ENCODE measurements at places on chromosomes 5 and 9.
A peak's percentile ranks its signal among the peaks of the same experiment; 100 is the strongest.

- DNase-seq, result no peak
Observed at GRCh38 chr9:14706530-14707140, 13.4 kb upstream of the ZDHHC21 start.

DNA sequence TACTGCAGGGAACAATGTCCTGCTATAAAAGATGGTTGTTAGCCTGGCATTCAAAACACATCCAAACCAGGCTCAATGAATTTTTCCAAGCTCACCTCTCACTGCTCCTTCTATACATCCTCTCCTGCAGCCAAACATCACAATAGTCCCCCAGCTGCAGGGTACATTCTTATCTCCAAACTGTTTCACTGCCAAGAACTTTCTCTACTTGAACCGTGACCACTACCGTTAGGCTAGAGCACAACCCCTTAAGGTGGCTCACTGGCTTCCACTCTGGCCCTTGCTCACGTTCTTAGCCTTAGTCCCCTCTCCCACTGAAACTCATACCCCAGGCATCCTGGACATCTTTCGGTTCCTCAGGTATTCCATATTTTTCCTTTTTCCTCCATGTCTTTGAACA, 29.0 kb upstream of the ANXA6 start:
- DNase-seq, result no peak

DNA sequence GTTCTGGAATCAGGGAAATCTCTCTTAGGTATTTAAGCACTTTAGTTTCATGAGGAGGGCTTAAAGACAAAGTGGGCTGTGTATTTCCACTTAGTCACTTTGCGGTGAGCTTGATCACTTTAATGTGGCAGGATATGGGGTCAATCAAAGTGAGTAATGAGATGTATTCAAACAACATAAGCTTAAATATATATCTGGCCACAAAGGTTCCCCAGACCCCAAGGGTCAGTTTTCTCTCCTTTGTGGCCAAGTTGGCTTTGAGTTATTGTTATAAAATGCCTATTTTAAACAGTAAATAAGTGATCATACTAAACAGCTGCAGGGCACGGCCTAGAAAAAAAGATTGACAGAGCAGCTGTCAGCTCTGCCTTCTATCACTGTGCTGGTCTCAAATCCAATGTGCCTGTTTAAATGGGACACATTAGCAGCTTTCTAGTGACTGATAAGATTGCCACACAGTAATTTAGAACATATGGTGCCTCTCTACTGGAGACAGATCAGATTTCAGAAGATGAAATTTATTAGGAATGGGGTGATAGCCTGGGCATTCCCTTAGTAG, 363.9 kb downstream of the AGTPBP1 start:
- DNase-seq, result no peak

DNA sequence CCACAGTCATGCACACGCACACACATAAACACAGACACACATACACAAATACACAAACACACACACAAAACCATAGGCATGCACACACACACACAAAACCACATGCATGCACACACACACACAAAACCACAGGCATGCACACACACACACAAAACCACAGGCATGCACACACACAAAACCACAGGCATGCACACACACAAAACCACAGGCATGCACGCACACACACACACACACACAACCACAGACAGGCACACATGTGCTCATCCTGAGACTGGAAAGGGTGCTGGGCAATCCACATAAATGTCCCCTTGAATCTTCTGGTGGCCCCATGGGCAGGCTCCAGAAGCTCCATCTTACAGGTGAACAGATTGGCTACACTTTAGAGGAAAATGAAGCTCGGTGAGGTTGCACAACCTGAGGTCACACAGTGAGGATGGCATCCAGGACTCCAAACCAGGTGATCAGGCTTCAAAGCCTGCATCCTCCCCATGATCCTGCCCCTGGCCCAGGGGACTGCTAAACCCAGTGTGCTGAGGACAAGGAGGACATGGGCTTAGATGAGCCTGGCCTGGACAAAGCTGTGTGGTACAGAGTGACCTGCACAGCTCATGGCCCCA, 144.8 kb downstream of the GADD45G start:
- DNase-seq, result no peak

- no peak for DNase-seq
Observed at GRCh38 chr9:31084350-31084749, 1300.1 kb upstream of the ACO1 start.

DNA sequence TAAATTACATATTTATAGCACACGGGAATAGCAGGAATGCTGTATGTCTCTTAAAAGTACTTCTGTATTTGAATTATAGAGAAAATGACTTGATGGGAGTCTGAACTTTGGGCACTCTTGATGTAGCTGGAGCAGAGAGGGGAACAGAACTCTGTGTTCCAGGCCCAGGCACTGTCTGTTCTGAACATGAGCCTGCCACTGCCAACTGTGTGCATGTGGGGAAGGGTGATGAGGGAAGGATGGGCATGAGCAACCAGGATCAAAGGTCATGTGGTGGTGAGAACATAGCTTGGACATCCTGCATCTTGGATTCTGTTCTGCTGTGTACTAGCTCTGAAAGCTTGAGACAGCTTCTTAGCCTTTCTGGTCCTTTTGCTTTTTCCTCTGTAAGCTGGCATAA, 16.4 kb upstream of the ZBED3 start:
- DNase-seq, result no peak

- peak; percentile 68 for DNase-seq
Observed at GRCh38 chr5:91225848-91226686, 157.1 kb downstream of the ARRDC3 start.

DNA sequence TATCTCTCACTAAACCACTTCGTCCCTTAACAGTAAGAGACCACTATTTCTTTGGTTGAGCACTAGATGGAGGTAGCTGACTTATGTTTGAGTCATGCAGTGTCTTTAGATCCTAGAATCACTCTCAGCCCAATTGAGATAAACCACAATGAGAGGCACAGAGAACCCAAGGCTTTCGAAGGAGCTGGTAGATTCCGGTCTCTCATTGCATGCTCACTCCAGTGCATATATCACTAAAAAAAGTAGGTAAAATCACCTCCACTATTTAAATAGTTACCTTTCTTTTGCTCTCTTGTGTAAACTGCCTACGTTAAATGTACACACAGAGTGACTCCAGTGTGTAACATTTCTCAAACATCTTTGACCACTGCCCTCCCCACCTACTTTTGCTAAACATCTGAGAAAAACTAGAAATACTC, 27.6 kb downstream of the ACTL7A start:
- DNase-seq, result no peak

DNA sequence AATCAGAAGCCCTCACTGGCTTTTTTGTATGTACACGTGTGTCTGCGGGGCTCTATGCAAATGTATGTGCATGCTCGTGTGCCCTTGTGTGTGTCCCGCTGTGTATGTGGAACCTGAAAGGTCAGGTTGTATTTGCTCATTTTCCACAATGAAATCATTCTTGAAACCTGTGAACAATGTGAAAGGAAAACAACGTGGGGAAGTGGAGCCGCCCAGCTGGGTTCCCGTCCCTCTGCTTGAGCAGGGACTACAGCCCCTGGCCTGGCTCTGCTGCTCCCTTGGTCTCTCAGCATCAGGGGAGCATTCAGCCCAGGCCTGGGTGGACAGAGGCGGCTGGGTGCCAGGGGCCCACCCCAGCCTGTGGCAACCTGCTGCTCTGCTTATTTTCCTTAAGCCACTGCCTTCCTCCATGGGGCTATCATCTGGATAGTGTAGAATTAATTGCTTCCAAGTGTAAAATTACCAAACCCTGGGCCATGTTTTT, 3.0 kb downstream of the ECSCR start:
- DNase-seq, result no peak

DNA sequence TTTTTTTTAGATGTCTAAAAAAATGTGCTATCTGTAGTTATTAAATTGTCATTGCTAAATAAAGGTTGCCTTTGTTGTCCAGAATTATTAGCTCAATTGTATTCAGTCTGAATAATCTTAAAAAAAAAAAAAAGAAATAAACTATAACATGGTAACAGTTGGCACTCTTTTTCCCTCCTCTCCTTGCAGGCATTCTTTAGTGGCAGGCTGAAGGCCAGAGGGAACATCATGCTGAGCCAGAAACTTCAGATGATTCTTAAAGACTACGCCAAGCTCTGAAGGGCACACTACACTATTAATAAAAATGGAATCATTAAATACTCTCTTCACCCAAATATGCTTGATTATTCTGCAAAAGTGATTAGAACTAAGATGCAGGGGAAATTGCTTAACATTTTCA, 87.6 kb upstream of the FAM170A start:
- no peak for DNase-seq

- no peak for DNase-seq
Observed at GRCh38 chr5:137205231-137206027, 293.7 kb downstream of the SPOCK1 start.

DNA sequence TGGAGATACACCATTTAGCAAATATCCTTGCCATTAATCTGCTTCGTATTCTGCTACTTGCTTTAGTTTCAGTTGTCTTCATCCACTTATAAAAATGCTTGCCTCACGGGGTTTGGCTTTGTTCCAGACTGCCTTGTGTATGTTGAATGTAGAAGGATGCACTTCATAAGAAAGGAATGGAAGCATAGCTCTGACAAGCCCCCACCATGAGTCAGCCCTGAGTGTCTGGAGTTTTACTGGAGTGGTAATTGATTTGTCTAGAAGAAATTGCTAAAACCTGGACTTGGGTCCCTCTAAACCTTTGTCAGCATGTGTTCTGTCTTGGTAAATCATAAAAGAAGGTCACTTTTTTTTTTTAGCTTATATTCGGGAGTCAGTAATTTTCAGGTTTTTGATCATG, 4.6 kb downstream of the TEX48 start:
- DNase-seq, result no peak

DNA sequence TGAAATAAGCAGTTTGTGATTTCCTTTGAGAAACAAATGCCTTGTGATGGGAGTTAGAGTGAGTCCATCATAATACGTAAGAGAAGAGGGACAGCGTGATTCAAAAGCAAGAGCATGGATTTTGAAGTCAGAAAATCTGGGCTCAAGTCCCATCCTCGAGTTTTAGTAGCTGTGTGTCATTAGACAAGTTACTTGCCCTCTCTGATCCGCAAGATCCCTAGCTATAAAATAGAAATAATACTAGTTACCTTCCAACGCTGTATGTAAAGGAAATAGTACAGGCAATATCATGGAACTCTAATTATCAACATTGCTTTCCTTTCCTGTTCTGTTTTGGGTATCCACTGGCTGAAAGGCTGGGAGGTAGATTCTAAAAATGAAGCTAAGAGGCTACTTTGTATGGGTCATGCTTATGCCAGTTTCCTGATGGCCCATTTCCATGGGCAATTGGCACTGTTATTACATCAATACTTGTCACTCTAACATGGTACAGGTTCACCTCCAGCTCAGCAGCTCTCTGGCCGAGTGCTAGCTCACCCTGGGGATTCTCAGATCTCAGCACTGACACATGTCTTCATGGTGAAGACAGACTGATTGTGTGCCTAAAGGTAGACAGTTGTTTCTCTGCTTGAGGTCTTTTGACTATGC, 241.7 kb upstream of the KLF4 start:
- DNase-seq, result no peak

DNA sequence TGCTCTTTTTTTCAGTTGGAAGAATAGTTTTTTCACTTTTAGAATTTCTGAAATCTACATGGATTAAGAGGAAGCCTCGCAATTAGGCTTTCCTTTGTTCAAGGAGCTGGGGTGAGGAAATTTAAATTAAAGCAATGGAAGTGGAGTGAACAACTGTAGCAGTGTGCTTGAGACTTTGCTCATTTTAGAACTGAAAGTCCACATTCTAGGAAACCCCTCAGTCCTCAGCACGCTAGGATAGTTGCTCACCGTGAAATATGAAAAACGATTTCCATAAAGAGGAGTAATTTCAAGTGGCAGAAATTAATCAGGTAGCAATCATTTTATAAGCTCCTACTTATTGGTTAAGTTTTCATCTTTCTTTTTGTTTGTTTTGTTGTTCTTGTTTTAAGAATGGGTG, 243.0 kb upstream of the ITGA1 start:
- DNase-seq, result no peak

DNA sequence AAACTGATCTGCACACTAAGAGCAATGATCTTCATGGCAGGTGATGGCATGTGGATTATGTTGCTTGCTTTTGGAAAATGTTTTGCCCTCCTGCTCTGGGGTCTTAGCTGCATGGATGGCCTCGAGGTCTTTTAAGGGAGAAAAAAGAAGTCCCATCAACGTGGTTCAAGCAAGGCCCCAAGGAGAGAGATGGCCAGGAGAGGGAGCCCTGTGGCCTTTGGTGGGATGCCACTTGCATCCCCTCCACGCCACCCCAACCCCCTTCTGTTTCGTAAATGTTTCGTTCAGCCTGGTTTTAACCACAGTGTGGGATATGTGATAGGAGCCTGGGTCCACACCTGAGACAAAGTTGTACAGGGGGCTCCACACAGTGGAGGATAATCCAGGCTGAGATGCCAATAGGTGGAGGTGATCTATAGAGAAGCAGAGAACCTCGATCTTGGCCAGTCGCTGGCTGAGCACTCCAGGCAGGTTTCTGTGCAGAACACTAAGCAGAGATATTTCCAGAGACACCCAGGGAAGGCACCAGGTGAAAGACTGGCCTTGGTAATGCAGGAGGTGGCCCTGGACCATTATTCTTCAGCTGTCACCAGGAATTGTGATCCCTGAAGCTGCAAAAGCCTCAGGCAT, 25.8 kb upstream of the FRRS1L start:
- no peak for DNase-seq

DNA sequence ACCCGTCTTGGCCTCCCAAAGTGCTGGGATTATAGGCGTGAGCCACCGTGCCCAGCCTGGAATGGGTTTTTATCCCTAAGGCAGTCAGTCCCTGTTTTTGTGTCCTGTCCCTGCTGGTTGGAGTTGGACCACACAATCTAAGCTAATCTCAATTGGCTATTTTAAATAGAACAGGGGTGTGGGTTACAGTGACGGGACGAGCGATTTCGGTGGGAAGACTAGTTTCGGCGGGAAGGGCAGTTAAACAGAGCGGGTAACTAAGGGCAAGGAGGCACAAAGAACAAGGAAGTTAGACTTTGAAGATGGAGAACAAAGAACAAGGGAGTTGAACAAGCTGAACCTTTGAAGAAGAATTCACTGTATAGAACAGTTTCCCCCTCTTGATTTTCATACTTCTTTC, 1.4 kb downstream of the GTF3C5 start:
- no peak for DNase-seq

DNA sequence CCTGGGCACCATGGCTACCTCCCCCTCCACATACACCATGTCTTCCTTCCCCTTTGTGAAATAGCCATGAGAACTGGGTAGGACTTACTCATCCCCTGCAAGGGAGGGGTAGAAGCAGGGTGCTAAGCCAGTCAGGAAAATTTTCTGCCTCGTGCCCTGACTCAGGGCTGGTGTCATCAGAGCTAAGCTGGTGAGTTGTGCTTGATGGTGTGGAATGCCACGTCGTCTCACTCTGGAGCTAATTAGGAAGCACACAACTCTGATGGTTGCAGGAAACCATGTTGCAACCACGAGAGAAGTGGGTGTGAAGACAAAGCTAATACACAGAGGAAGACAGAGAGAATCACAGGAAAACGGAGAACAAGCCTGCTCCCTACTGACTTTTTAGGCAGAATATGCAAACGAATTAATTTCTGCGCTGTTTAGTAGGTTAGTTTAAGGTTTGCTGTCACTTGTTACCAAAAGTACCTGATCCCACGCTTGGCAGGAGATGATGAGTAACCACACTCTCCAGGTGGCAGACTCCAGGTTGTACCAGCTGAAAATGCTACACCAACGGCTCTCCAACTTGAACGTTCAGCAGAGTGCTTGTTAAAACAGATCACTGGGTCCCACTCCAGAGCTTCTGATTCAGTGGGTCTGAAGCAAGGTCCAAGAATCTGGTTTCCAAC, 54.5 kb downstream of the STK10 start:
- DNase-seq, result peak; percentile 38
